T follicular helper cell (primary cell): ENCODE measurements at places on chromosomes 1 and 21.

DNA sequence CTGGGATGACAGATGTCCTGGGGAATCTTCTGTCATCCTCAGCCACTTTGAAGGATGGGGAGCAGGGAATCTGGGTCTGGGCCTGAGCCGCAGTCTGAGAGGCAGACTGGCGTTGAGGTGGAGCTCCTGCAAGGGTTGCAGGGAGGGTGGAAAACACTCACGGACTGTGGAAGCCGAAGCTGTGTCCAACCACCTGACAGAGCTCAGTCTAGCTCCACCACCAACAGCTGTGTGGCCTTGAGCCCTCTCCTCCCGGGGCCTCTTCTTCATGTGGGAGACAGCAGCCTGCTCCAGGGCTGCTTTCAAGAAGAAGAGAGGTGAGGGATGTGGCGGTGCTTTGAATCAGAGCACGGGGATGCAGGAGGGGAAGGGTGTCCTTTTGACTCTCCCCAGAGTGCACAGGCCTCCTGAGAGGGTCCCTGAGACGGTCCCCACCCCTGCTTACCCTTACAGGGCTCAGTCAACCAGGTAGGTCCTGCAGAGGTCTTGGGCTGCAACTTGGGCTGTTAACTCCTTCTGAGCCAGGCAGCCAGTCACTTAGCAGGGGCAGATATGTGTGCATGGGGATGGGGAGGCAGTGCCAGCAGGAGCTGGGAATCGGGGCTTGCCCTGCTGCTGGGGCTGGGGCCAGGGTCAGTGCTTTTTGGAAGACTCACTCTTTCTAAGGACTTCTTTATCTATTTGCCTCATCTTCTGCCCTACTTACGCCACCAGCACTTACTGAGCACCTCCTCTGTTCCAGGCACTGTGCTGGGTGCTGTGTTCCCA is 216.3 kb downstream of the PTPRU start:
- no peak for DNase-seq

DNA sequence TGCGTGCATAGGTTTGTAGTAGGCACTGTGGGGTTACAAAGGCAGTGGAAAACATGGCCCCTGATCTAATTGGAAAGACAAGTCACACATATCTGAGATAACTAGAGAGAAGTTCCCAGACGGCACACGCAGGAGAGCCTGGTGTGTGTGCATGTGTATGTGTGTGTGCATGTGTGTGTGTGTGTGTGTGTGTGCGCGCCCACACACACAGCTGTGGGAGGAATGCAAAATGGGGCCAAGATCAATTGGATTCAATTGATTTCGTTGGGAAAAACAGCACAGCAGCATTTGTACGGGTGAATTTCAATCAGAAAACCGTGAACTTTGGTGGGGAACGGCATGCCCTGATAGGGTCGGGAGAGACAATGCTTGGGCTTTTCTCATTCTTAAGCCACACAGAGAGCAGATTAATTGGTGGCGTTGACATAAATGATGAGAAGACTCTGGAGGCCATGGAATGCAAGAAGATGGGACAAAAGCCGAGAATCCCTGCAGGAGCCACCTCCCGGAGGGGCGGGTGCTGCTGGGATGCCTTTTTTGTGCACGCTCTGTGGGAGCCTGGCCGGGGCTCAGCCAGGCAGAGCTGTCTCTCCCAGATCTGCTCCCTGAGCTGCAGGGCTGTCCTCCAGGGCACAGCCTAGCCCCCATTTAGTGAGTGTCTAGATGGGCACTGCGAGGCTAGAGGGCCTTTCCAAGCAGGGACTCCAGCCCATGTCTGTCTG is 322.0 kb downstream of the CAMTA1 start:
- DNase-seq = no peak

GRCh38 chr1:75202751-75203150 is 68.6 kb downstream of the LHX8 start:
- no peak for DNase-seq

GRCh38 chr1:204198348-204199340 is 2.4 kb upstream of the KISS1 start:
- DNase-seq = no peak

GRCh38 chr1:51660580-51660979 is 43.7 kb downstream of the OSBPL9 start:
- DNase-seq = no peak

DNA sequence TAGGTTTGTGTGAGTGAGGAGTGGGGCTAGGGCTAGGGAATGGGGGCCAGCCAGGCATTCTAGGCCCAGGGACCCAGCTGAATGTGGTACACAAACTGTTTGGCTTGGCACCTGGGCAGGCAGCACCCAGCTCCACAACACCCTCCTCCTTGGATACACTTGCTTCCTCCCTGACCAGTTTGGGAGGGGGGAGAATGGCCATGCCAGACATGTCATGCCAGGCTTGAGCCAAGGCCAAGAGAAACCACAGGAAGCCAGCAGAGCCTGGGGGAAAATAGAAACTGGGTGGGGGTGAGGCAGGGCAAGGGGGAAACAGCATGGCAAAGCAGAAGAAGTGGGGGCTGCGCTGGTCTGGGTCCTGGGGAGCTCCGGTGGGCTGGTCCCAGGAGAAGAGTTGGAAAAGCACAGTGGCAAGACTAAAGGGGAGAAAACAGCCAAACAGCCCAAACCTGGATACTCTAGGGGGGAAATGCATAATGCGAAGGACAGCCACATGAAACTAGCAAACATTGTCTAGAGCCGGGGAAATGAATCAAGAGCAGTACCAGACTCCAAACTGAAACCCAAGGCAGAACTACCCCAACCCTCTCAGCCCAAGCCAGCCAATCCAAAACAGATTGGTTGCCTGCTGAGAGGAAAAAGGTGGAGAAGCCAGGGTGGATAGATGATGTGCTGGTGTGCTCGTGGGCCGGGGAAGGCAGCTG is 47.9 kb downstream of the LGR6 start:
- DNase-seq = no peak
